ENCODE measurements at places on chromosomes 5 and 9. TPM values are rescaled to one million over a fixed set of nuclear protein-coding genes. Genes with fewer than 3 reads are reported as not detected.

- DNase-seq, result no peak
Measured at GRCh38 chr5:124952079-124952478, 205.6 kb upstream of the ZNF608 start.

DNA sequence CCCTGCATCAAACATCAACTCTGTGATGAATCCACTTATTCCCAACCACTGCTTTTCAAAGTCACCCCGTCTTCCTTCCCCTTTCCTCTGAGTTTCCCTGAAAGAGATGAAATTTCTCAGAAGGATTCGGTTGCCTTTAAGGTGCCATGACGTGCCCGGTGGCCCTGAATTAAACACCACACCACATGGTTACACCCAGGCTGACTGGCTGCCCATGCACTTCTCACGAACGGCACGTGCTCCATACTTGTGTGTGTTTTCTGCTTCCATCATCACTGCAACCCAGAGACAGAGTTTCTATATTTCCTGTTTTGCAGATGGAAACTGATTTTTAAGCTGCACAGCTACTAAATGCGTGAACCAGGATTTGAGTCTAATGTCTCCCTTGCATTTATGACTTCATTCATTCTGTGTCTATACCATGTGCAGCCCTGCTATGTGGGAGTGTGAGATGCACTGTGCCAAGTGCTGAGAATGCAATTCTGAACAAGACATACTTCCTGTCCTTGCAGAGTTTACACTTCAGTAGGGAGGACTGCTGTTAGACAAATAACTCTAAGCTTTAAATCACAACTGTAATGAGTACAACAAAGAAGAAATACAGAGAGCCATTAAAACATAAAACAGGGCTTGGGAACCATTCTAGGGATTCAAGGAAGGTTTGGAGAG lies 162.9 kb downstream of the NXNL2 start:
- no peak for DNase-seq

DNA sequence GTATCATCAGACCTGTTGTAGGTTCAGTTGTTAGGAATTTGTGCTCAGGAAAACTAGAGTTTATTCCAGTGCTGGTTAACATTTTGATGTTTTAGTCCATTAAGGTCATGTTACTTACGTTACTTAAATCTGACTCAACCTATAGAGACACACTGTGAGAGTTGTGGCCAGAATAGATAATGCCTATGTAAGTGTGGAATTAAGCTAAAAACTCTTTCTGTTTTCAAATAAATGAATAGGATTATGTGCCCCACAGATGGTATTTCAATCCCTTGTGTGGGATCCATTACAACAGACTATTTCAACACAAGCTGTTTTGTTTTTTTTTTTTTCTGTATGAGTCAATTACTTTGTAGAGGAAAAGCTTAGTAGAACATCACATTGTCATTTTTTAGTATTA lies 68.1 kb downstream of the MEGF10 start:
- no peak for DNase-seq

GRCh38 chr9:96491079-96491879 lies 41.3 kb downstream of the HABP4 start:
- no peak for DNase-seq

- no peak for DNase-seq
Measured at GRCh38 chr9:32877103-32877502, 93.8 kb downstream of the TMEM215 start.

DNA sequence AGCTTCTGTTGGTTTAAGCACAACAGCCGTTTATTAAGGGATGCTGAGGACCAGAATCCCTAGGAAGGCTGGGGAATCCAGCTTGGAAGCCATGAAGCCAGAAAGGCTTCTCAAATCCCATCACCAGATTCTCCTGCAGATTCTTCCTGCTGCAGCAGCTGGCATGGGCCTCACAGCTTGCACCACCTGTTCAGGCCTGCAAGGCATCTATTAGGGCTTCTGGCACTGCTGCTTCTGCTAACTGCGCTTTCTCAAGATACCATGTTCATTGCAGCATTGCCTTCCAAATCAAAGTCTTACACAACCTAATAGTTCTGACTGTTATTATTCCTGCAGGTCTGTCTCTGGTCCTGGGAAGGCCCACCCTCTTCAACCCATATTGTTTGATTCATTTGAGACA lies 51.2 kb upstream of the ZNF366 start:
- no peak for DNase-seq

DNA sequence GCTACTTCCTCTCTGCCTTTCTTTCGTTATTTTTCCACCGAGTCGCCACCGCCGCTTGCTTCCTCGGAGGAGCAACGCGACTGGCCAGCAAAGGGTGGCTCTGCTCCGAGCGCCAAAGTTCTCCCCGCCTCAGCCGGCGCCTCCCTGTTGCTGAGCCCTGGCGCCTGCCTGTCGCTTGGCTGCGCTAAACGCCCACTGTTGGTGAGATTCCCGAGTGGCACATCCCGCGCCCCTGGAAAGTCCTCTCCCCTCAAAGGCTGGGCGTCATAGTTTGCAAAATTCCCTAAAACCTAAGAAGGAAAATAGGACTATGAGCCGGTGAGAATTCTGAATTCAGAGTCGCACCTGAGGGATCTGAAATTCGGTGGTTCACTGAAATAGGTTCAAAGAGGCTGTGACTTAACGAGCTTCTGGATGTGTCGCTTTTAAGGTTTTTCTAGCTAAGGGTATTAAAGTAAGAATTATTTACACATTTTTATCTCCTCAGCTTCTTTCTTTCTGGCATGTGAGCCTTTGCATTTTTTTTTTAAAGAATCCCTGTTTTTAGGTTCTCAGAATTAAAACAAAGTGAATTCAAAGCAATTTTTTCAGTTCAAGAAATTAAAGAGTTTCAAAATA lies at the start of gene GRIN3A:
TSS of gene GRIN3A (minus strand) at position 82 of the 618 bp plus-strand sequence. CDS start 668 bp downstream, outside the sequence.
- peak; percentile 60 for DNase-seq

Gene DND1
- 0.40 TPM for total RNA-seq

Gene COL27A1
- total RNA-seq, result 8.0 TPM

DNA sequence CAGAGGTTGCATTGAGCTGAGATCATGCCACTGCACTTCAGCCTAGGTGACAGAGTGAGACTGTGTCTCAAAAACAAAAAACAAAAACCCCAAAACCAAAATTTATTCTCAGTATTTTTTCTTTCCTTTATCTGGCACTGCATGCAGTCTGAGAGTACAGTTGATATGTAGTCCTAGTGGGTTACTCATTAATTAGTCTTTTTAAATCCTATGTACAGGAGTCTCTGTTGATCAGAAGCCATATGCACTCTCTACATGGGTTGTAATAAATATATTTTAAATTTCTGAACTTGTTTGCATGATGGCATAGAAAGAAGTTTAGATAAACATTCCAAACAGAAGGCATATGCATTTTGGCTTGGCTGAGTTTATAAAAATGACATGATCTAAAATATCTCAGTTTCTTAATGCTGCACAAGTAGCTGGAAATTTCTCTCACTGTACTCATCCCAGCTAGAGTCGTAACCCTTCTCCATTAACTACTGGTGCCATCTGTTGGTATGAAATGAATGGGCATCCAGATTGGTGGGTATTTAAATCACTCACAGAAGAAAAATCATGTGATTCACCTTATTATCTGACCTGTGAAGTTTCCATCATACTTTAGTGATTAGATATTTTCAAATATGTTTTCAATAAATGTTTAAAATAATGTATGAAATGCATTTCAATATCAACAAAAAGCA lies 284.8 kb downstream of the CTNND2 start:
- DNase-seq, result no peak

GRCh38 chr9:124776618-124776953 lies 347 bp upstream of the OLFML2A start:
- no peak for DNase-seq

Gene CCL27
- not detected for total RNA-seq

Gene PCDHGA5
- 6.6 TPM for total RNA-seq
